ENCODE measurements at places on chromosomes 5 and 9. TPM values are rescaled to one million over a fixed set of nuclear protein-coding genes. Genes with fewer than 3 reads are reported as not detected.
A peak's percentile ranks its signal among the peaks of the same experiment; 100 is the strongest.

Gene TMEM232
- not detected for total RNA-seq

Gene JAKMIP2
- 1.6 TPM for total RNA-seq

Gene FLT4
- total RNA-seq: 10.8 TPM

Gene SMIM27
- total RNA-seq: 4.6 TPM

Gene PNPLA7
- 21.4 TPM for total RNA-seq

Gene LHX3
- total RNA-seq: not detected

Gene TEK
- 8.4 TPM for total RNA-seq

Gene GRXCR2
- not detected for total RNA-seq

Gene GPRIN1
- total RNA-seq: 0.27 TPM

Gene KIAA1958
- 6.0 TPM for total RNA-seq

Gene GFI1B
- total RNA-seq: not detected

Gene TMCO6
- total RNA-seq: 11.4 TPM

Gene PCDHB14
- total RNA-seq: 14.6 TPM

- no peak for DNase-seq
Measured at GRCh38 chr5:179266291-179267070, 78.8 kb downstream of the ADAMTS2 start.

DNA sequence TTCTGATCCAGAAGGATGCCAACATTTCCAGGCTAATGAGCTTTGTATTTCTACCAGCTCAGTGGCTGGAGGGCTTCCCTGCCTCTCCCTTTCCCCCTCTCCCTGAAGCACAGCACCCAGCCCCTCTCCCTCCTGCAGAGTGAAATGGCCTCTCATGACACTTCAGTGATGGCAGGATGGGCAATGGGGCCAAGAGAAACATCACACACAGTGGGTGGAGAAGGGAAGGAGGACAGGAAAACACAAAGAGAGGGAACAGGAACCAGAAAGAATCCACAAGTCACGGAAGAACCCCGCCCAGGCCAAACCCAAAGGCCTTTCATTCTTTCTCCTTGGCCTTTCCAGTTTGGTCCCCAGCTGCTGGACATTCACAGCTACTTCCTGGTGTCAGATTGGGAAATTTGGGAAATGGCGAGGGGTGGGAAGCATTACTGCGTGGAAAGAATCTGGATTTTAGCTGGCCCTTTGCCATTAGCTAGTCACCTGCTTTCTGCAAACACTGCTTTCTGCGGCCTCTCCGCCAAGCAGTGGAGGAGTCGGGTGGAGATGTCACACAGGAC is 82.6 kb downstream of the GLDC start:
- DNase-seq: no peak

DNA sequence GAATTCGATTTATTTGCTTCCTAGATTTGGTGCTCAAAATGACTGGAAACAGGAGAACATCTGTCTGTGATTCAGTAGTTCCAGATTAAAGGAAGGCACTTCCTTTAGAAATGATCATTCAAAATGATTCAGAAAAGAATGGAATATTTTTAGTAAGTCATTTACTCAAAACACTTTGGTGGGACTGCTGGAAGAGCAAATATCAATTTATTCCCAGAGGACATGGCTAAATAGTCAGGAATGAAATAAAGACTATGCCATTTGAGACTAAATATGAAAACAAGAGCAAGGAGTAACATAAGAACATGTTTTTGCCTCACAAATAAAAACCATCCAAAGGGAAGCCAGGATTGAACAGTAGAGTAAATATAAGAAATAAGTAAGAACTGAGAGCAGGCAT is 138.6 kb upstream of the RASA1 start:
- DNase-seq: no peak

DNA sequence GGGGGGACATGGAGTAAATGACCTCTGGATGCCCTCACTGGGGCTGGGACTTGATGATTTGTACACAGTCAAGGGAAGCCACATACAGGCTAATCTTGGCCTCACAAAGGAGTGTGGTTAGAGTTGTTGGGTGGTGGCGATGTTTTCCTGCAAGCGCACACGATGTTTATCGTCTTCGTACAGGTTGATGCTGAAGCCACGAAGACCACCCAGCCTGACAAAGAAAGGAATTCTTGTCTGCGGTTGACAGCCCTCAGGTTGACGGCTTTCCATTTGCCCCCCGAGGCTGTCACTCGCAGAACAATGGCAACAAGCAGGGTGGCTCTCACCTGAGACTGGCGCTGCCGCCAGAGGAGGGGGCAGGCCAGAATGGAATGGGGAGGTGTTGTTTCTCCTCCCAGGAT is 14.1 kb upstream of the XPA start:
- no peak for DNase-seq

DNA sequence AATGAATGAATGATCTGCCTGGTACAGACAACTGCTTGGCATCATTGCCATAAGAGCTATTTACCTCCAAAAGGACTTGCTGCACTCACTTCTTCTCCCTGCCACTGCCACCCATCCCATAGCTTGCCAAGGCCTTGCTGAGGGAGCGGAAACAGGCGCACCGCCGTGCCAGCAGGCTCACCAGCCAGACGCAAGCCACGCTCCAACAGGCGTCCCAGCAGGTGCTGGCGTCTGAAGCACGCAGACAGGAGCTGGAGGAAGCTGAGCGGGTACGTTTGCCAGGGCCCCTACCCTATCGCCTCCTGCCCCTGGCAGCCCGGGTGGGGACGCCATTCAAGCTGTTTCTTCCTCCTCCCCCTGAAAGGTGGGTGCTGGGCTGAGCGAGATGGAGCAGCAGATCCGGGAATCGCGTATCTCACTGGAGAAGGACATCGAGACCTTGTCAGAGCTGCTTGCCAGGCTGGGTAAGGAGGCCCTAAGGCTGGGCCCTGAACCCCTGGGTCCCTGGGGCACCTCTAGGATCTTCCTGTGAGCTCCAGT is 8.9 kb upstream of the AIF1L start:
- DNase-seq: no peak

GRCh38 chr5:159442206-159442850 is 112.0 kb upstream of the IL12B start:
- DNase-seq: no peak

DNA sequence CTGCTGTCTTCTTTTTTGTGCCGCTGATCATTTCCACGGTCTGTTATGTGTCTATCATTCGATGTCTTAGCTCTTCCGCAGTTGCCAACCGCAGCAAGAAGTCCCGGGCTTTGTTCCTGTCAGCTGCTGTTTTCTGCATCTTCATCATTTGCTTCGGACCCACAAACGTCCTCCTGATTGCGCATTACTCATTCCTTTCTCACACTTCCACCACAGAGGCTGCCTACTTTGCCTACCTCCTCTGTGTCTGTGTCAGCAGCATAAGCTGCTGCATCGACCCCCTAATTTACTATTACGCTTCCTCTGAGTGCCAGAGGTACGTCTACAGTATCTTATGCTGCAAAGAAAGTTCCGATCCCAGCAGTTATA is 17.1 kb downstream of the F2R start:
- no peak for DNase-seq

DNA sequence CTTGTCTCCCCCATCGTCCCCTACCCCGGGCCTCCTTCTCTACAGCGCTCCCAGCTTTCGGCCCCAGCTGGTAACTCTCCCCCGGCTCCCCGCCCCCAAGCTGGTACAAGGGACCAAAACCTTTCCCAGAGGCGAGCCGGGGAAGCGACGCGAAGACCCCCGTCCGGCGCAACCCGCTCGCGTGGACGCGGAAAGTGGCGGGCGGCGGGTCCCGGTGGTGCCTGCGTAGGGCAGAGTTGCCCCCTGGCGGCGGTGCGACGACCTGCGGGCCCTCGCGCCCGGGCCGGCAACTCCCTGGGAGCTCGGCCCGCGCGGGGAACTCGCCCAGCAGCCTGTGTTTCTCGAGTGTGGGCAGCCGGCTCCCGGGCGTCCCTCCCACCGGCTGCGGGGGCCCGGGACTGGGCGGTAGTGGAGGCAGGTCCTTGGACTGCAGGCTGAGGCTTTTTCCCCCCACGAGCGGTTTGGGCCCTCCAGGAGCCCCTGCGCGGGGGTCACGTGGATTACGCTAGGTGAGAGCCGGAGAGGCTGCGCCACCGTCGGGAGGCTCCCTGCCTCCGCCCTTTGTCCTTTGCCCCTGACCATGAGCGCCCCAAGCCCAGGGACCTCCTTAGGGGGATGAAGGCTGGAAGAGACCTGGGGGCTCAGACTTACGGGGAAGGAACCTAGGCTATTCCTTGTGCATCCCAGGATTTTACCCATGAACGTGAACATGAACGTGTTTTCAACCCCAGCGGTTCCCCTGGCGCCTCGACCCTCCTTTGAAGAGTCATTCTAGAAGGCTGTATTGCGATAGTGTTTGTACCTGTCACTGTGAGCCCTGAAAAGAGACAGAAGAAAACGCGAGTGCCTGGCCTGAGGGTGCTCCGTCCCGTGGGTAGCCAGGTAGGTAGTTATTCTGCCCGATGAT is 2.9 kb upstream of the FOXD1 start:
- no peak for DNase-seq

GRCh38 chr5:52705720-52706119 is 82.0 kb upstream of the ITGA1 start:
- no peak for DNase-seq

GRCh38 chr9:112789473-112789872 is 38.9 kb downstream of the SNX30 start:
- DNase-seq: no peak

DNA sequence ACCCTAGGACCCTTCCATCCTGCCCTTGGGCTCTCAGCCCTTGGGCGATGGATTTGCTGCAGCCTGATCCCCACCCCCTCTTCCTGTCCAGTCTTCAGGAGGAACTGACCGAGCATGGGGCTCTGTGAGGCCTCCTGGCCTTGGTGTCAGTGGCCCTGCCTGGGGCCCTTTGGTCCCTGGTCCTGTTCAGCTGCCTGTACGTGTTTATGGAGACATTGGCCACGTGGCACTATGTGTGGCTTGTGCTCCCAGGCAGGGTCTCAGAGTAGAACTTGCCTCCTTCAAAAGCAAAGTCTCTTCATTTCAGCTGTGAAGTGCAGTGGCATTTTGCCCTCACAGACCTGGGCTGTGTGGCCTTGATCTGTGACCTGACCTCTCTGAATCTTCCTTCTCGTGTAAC is 11.1 kb downstream of the FCN2 start:
- no peak for DNase-seq

- no peak for DNase-seq
Measured at GRCh38 chr5:109688630-109688969, 1.1 kb upstream of the MAN2A1 start.

GRCh38 chr5:123771715-123772114 is 259.7 kb downstream of the CSNK1G3 start:
- no peak for DNase-seq

- DNase-seq: no peak
Measured at GRCh38 chr5:54637654-54638053, 120.1 kb downstream of the SNX18 start.

- DNase-seq: no peak
Measured at GRCh38 chr9:112856843-112857242, 33.8 kb downstream of the SLC46A2 start.

DNA sequence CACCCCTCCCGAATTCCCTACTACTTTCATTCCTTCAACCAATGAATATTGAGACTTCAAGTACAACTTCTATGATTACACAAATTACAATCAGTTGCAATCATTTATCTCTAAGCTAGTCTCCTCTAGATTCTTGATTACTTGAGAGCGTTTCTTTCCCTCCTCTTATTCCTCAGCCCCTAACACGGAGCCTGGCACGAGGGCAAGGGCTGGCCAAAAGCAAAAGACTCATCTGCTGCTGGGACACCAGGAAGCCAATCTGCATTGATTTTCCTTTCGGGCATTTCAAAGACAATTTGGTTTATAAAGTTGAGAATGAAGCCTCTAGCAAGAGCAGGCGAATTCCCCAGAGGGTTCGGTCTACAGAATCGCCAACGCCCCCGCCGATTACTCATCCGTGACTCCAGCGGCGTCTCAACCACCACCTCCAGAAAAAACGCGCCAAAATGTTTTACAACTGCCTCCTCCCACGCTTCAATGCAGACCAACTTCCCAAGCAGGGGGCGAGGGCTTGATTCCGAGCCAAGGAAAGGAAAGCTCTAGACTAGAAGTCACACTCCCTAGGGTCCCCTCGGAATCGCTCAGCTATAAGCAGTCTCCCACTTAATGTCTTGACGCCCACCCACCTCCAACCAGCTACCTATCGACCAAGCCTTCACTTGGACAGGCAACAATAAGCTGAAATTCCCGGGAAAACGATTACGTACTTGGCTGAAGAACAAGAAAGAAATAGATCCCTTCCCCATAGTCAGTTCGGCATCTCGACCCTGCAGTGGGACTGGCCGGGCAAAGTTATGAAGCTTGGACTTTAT is 1.5 kb downstream of the PCSK1 start:
- DNase-seq: peak; percentile 20

- no peak for DNase-seq
Measured at GRCh38 chr5:137584262-137584661, 85.1 kb upstream of the SPOCK1 start.

- no peak for DNase-seq
Measured at GRCh38 chr9:78294290-78295176, 2.4 kb upstream of the PSAT1 start.

DNA sequence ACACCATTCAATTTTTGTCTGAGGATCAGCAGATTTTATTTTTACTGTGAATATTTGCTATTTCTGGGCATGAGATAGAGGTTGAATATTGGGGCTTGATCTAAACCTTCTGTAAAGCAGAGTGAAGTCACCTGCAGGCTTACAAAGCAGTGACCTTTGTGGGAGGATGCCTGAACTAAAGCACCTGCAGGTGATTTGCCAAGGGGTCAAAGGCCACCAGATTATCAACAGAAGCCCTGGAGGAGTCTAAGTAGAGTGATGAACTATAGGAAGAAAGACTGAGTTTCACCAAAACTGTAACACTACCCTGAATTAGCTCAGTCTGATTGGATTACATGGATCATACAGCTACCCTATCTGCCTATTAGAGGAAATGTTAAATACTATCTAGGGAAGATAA is 144.3 kb upstream of the PRLR start:
- no peak for DNase-seq

DNA sequence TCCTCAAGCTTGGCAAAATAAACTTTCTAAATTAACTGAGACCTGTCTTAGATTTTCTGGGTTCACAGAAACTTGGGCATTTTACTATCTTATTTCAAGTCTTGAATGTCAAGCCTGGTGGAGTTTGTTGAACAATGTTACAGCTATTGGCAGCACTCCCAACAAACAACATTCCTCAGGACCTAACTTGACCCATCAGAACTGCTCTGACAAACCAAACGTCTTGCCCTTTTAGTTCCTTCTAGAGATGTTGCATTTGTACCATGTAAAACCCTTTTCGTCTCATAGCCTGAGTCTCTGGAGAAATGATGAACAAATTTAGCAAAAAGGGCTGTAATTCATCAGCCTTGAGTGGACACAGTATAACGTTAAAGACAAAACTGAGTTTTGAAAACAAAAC is 51.1 kb downstream of the GNA14 start:
- no peak for DNase-seq

DNA sequence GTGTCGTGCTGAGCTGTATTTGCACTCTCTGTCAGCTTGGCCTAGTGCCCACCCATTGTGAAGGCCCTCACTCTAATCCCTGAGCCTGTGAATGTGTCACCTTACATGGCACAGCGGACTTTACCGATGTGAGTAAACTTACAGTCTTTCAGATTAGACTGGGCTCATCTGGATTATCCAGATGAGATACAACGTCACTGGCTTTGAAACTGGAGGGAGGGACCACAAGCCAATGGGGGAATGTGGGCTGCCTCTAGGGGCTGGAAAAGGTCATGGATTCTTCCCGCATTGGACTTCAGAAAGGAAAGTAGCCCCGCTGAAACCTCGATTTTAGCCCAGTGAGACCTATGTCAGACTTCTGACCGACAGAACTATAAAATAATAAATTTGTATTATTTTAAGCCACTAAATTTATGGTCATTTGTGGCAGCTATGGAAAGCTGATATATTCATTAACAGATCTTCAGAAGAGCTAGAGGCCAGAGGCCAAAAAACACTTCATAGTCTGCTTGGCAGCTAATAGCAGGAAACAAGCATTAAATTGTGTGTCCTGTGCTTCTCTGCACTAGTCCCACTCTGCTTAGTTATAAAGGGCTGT is 139.0 kb upstream of the GAS1 start:
- no peak for DNase-seq
